ENCODE measurements at places on chromosomes 7 and 10. TPM values are rescaled to one million over a fixed set of nuclear protein-coding genes. Genes with fewer than 3 reads are reported as not detected.

GSTO2 gene
- polyA plus RNA-seq = 12.2 TPM

CADPS2 gene
- 9.5 TPM for polyA plus RNA-seq

SPDYE5 gene
- 0.03 TPM for polyA plus RNA-seq

LIPF gene
- 9.6 TPM for polyA plus RNA-seq

DNA sequence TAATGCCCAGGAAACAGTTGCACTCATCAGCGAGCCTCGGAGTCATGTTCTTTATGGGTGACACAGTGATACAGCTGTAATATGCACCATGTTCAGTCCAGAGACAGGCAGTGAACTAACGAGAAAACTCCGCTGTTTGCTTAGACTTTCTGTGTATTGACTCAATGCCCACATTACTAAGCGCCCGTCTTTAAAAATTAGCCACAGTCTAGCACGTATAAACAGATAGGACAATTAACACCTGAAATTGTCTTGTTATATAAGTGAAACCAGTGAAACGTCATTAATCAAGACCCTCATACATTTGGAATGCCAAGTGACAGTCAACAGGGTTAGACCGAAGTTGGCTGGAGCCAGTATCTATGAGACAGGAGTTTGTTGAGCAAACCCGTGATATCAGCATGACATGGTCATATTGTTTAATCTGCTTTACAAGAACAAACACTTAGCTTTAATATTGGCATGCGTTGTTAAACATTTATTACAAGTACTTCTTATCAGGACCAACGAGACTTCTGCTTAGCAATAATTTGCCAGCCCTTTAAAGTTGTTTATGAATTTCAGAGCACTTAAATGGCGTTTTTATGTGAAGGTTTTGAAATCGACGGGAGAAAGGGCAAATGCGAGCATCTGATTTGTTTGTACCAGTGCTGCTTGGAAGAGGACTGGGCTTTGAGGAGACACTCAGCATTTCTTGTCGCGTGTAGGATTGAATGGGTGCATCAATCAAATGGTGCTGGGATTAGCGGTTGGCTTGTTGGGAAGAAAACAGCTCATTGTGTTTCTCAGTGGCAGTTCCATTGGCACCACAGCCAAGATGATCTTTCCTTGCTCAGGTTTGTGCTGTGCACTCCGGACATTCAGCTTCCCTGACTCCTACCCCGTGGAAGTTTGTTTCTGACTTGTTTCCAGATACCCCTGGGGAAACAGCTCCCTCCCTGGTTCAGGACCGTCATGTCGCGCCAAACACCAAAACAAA is 56.3 kb downstream of the CAMK1D start:
- H3K27me3 ChIP-seq = no peaks in the 10 kb centered on the region
- DNase-seq = no peak
- no peak overlapping the region for H3K27ac ChIP-seq

GRCh38 chr7:74622228-74622749 is 35.2 kb upstream of the GTF2I start:
- H3K4me1 ChIP-seq = peaks cover 9% of the 10 kb centered on the region
- H3K27me3 ChIP-seq = no peaks in the 10 kb centered on the region
- no peak overlapping the region for H3K4me3 ChIP-seq
- no peaks in the 10 kb centered on the region for H3K36me3 ChIP-seq

DNA sequence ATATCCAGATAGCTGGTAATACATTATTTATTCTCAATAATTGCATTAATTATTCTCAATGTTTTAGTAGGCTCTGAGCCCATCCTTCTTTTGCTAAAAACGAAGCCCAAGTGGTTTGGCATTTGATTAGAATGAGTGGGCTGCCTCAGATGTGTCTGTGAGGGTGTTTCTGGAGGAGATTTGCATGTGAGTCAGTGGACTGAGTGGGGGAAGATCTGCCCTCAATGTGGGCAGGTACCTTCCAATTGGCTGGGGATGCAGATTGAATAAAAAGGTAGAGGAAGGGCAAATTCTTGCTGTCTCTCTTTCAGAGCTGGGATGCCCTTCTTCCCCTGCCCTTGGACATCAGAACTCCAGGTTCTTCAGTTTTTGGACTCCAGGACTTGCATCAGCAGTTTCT is 290.6 kb upstream of the SMIM30 start:
- H3K4me3 ChIP-seq = no peak overlapping the region
- H3K36me3 ChIP-seq = no peaks in the 10 kb centered on the region
- H3K27me3 ChIP-seq = no peaks in the 10 kb centered on the region
- H3K4me1 ChIP-seq = no peaks in the 10 kb centered on the region

GRCh38 chr10:62231371-62231770 is 37.3 kb downstream of the RTKN2 start:
- no peak for DNase-seq
- H3K27me3 ChIP-seq = no peaks in the 10 kb centered on the region

GRCh38 chr10:96614515-96614914 is 27.7 kb upstream of the TM9SF3 start:
- no peak overlapping the region for H3K27ac ChIP-seq
- H3K27me3 ChIP-seq = no peaks in the 10 kb centered on the region
- peaks cover 13% of the 10 kb centered on the region for H3K4me1 ChIP-seq

- DNase-seq = no peak
- no peaks in the 10 kb centered on the region for H3K36me3 ChIP-seq
- H3K4me3 ChIP-seq = no peak overlapping the region
- H3K27ac ChIP-seq = no peak overlapping the region
- peaks cover under 1% of the 10 kb centered on the region for H3K4me1 ChIP-seq
Measured at GRCh38 chr10:58937423-58937822, 239.0 kb upstream of the PHYHIPL start.
